ENCODE measurements at places on chromosomes 12 and 14.

GRCh38 chr12:88839486-88839885, 259.2 kb upstream of the KITLG start:
- DNase-seq = no peak

DNA sequence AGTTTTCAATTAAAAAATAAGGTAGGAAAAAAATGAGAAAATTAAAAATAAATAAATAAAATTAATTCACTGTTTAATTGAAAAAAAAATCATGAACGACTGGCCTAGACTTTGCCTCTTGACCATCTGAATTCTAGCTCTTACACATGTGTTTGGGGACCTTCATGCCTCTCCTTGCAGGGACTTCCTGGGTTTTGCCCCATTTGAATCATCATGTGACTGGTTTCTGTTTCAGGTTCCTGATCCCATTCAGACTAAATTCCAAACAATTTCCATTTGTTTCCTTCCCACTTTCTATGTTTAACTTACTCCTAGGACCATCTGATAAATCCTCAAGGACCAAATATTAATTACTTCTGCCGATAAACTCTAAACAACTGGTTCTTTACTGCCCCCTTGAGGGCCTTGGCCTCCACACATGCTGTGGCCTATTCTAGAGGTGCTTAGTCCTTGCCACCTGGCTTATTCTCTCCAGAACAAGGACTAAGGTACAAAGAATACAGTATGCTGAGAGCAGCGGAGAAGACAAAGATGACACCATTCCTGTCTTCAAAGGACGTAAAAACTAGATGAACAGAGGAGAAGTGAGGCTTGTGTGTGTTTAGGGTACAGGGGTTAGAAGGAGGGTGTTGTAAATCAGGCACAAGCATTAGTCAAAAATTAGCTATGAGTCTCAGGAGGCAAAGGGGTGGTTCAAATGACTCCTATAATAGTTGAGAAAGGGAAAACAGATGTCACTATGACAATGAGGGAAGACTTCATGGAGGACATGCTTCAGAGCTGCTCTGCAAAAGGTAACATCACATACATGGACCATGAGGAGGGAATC, 125.8 kb upstream of the AVPR1A start:
- no peak for DNase-seq

DNA sequence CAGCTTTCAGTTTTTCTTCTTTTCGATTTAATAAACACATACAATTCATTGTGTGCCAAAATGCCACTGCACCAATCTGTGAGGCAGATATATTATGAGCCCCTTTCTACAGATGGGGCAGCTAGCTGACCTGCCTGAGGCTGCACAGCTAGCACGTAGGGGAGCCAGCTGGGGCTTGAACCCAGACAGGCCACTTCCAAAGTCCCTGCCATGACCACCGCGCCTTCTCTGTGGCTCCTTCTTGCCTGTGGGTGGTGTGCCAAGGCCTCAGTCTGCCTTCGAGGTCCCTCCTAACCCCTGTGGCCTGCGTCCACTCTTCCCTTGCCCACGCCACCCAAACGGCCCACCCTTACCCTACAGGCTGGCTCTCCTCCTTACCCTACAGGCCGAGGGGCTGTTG, 16.2 kb downstream of the FAM222A start:
- no peak for DNase-seq

GRCh38 chr12:39931231-39931630, 174.7 kb downstream of the SLC2A13 start:
- no peak for DNase-seq

DNA sequence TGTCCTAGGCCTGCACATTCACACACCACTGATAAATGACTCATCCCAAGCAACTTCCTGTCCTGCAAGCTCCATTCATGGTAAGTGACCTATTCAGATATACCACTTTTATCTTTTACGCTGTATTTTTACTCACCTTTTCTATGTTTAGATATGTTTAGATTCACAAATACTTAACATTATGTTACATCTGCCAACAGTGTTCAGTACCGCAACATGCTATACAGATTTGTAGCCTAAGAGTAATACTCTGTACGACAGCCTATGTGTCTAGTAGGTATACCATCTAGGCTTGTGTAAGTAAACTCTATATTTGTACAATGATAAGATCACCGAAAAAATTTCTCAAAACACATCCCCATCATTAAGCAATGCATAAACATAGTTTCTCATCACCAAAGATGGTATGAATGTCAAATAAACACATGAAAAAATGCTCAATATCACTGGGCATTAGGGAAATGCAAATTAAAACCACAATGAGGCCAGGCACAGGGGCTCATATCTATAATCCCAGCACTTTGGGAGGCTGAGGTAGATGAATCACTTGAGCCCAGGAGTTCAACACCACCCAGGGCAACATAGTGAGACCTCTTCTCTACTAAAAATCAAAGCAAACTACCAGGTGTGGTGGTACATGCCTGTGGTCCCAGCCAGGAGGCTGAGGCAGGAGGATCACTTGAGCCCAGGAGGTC, 20.7 kb downstream of the ATXN2 start:
- DNase-seq = no peak

All from activated naive CD4-positive, alpha-beta T cell treated with anti-CD3 and anti-CD28 coated beads, Interleukin-2, amount 50 U/mL, for 72 hours (primary cell).